Iris pigment epithelial cell (primary cell): ENCODE measurements at places on chromosomes 2 and 18.

- peak; percentile 97 for DNase-seq
Measured at GRCh38 chr2:28004086-28004485, 113.6 kb downstream of the BABAM2 start.

DNA sequence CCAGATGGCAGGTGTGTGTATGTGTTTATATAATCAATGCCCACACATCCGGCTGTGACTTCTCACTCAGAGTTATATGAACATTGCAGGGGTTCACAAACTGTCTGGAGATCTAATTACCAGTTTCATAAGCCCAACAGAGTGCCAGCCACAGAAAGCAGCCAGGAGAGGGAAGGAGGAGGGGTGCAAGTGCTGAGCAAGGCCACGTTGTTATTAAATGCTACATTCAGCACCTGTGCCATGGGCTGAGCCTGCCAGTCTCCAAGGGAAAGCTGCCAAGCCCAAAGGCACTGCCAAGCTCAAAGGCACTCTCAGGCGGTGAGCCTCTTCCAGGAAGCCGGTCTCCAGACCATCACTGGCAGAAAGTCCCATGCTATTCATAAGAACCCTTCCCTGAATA lies 17.4 kb downstream of the XDH start:
- no peak for DNase-seq

- no peak for DNase-seq
Measured at GRCh38 chr2:30165617-30166016, 18.8 kb downstream of the YPEL5 start.

GRCh38 chr2:233449081-233449901 lies 95.0 kb downstream of the DGKD start:
- peak; percentile 47 for DNase-seq

GRCh38 chr2:173458991-173459780 lies 104.5 kb downstream of the CDCA7 start:
- no peak for DNase-seq

- no peak for DNase-seq
Measured at GRCh38 chr18:2916184-2916583, 69.4 kb downstream of the EMILIN2 start.

- peak; percentile 40 for DNase-seq
Measured at GRCh38 chr2:178397002-178397605, 53.9 kb downstream of the PRKRA start.

GRCh38 chr2:165876269-165876668 lies 77.3 kb downstream of the TTC21B start:
- no peak for DNase-seq

DNA sequence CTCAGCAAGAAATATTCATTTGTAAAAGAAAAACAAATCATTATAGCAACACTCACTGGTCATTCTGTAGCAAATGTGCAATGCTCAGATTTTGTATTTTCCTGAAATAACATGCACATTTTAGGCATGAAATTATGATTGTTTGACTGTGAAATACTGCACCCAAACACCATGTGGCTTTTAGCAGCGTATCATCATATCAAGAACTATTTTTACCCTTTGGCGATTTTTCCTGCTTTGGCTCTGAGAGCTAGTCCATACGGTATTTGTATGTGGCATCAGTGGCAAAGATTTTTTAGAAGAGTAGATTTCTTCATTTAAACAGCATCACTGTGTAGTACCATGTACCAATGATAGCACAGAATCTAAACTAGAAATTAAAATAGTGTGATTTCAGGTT lies 493.1 kb downstream of the NR4A2 start:
- DNase-seq, result no peak

DNA sequence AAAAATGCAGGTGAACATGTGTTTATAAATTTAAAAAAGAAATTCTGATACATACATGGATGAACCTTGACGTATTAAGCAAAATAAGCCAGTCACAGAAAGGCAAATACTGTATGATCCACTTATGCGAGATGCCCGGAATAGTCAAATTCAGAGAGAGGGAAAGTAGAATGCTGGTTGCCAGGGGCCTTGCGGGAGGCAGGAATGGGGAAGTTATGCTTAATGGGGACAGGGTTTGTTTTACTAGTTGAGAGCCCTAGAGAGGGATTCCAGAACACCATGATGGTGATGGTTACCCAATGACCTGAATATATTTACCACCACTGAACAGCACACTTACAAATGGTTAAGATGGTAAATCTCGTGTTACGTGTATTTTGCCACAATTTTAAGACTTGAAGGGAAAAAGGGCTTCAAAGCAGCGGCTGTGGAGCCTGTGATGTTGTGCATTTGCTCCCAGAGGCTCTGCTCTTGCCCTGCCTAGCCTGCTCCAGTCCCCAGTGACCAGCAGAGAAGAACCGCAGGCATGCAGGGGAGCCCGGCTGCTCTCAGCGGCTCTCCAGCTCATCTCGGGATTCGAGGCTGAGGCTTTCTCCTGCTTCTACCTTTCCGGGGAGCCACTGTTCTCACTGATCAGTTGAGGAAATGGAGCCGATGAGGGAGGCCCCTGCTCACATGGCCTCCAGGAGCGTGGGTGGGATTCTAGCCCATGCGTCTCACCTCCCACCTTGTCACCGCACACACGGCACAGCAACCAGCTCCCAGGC lies 51.7 kb upstream of the TFCP2L1 start:
- DNase-seq, result no peak

DNA sequence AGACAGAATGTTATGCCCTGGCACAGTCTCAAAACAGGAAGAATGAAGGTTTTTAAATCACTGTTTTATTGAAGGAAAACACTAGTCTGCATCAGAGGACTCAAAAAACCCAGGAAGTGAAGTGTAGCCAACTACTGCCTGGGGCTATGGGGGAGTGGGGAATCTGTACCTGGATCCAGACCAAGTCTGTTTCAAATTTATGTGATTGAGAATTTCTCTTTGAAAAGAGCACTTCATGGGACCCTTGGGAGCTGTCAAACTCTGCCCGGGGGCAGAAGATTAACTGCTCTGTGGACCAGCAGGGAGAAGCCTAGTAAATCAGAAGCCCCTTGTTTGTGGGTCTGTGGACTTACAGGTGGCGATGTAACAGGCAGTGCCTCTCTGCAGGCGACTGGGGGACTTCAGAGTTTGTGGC lies 45.3 kb upstream of the TANC1 start:
- DNase-seq, result peak; percentile 22

- no peak for DNase-seq
Measured at GRCh38 chr2:214156971-214157370, 253.9 kb upstream of the VWC2L start.

- no peak for DNase-seq
Measured at GRCh38 chr2:9807555-9808305, 35.5 kb upstream of the TAF1B start.

DNA sequence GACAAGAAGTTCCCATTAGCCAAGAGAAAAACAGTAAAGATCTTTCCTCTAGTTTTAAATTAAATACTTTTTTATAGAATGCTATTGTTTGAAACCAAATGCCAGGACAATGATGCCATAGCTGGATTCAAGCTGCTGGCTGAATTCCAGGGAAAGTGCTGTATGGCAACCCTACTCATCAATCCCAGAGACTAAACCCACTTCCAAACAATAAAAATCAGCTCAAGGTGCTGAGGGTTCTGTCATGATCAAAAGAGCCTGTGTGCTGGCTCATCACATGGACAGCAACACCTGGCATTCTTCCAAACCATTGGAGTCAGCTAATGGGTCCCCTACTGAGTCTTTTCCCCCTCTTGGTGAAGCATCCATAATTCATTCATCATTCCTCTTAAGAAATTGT lies 53.7 kb upstream of the PARD3B start:
- DNase-seq, result peak; percentile 20

GRCh38 chr18:42780171-42780570 lies 335.3 kb downstream of the RIT2 start:
- DNase-seq, result no peak

- no peak for DNase-seq
Measured at GRCh38 chr18:76859474-76860339, 37.4 kb downstream of the ZNF236 start.

DNA sequence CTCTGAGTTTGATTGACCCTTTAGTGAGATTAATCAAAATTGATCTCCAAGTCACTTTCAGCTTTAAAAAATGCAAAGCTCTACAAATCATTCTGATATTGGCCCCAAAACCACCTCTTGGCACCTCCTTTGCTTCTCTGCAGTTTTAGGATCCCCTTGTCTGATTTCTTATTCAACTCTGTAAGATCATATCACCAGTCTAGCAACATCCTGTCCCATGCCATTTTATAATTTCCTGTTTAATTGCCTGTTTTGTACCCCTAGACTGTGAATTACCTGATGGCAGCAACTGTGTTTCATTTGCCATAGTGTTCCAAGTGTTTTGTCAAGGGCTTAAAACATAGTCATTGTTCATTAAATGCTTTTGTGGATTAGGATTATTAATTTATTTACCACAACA lies 406.3 kb upstream of the TRIB2 start:
- DNase-seq, result no peak

- DNase-seq, result no peak
Measured at GRCh38 chr2:37872192-37872750, 52.8 kb upstream of the RMDN2 start.

GRCh38 chr2:170354388-170354787 lies 176.4 kb downstream of the MYO3B start:
- DNase-seq, result no peak
